Activated CD4-positive, alpha-beta T cell treated with anti-CD3 and anti-CD28 coated beads, Interleukin-2, amount 50 U/mL, for 48 hours (primary cell): ENCODE measurements at places on chromosomes 7 and 10.

DNA sequence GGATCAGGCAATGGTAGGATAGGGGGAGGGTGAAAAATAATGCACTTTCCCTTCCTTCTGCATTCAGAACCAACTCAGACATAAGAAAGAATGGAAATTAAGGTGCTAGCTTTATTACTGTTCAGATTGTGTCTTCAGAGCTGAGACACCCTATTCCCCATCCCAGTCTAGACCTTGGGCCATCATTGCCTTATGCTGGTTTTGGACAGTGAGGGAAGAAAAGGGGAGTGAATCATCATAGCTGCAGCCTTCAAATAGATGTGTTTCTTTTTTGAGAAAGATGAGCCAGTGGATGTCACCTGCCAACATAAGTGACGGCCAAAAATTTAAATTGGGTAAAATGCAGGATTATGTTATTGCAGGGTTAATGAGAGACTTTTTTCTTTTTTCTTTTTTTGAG, 27.0 kb upstream of the TOMM7 start:
- no peak for DNase-seq

DNA sequence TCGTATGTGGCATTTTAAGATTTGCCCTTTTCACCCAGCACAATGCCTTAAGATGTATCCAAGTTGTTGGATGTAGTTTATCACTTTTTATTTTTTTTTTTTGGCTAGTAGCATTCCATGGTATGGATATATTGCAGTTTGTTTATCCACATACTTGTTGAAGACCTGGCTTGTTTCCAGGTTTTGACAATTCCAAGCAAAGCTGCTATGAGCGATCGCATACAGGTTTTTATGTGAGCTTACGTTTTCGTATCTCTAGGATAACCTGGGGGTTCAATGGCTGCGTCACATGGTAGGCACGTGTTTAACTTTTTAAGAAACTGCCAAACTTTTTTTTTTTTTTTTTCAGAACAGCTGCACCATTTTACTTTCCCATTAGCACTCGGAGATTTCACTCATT, 32.2 kb downstream of the BAIAP2L1 start:
- DNase-seq: no peak

GRCh38 chr10:35631404-35631803, 10.7 kb downstream of the FZD8 start:
- no peak for DNase-seq

- no peak for DNase-seq
Observed at GRCh38 chr7:92778972-92779371, 57.4 kb downstream of the CDK6 start.

DNA sequence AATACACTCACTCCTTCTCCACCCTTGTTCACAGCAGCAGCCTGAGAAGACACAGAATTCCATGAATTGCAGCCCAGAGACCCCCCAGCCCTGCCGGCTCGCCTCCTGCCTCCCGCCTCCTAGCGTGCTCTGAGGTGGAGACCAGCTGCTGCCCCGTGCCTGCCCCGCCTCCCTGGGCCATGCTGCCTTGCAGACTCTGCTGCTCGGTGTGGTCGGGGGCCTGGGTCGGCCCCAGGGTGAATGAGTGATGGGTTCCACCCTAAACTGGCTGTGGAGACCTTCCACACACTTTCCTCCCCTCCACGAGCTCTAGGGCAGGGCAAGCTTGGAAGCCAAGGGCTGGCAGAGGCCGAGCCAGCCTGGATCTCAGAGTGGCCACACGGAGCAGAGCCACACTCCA, 479.3 kb downstream of the DNAJB6 start:
- DNase-seq: no peak

- DNase-seq: no peak
Observed at GRCh38 chr7:140585333-140585732, 55.3 kb downstream of the DENND2A start.

- no peak for DNase-seq
Observed at GRCh38 chr7:3069771-3070449, 26.2 kb upstream of the CARD11 start.

DNA sequence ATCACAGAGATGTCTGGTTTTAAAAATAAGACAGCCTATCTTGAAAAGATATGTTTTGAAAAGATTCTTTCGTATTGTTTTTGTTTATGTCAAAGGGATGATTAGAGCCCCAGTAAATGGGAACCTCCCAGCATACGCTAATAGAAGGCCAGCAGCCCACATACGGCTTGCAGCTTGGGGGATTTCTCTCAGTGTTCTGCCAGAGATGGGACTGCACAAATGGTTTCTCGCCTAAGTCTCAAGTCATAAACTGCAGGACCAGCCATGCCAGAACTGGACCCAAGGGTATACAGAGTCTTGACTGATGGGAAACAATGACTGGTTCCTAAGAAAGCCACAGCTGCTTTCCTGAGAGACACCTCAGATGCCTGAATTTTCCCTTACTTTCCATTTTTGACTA, 306.9 kb upstream of the DGKB start:
- DNase-seq: no peak
